ENCODE measurements at places on chromosomes 12 and 14. TPM values are rescaled to one million over a fixed set of nuclear protein-coding genes. Genes with fewer than 3 reads are reported as not detected.

INSM2 gene
- total RNA-seq = not detected

TCL1B gene
- not detected for total RNA-seq

AKAP3 gene
- total RNA-seq = 3.3 TPM

MMP17 gene
- total RNA-seq = 4.6 TPM

SIX1 gene
- total RNA-seq = 5.1 TPM

SLCO1B1 gene
- total RNA-seq = not detected

MYRFL gene
- not detected for total RNA-seq

MYL2 gene
- 0.81 TPM for total RNA-seq

LMO3 gene
- total RNA-seq = 49.5 TPM

RNF10 gene
- 98.0 TPM for total RNA-seq

DNA sequence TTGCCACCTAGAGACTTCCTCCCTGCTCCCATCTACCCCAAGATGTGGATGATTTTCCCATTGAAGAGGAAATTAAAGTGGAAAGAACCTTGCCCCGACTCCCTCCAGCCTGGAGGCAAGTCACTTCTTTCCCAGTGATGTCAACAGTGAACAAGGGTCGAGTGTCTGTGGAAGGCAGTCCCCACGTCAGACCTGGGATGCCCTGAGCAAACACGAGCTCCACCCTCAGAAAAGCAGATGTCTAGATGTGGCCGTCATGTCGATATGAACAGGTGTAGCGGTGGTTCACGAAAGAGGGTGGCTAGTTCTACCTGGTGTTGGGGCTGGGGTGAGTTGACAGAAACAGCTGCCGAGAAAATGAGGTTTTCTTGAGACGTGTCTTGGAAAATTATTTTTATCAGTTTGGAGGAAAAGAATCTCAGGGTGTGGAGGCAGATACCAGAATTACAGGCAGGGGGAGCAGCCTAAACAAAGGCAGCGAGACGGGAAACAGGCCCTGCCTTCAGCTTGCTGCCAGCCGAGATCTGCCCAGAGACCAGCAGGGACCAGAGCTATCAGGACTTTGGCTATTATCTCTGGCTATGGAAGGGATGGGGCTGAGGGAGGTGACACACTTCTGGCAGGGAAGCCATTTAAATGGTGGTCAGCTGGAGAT, 25.9 kb downstream of the SYNDIG1L start:
- no peak for DNase-seq

DNA sequence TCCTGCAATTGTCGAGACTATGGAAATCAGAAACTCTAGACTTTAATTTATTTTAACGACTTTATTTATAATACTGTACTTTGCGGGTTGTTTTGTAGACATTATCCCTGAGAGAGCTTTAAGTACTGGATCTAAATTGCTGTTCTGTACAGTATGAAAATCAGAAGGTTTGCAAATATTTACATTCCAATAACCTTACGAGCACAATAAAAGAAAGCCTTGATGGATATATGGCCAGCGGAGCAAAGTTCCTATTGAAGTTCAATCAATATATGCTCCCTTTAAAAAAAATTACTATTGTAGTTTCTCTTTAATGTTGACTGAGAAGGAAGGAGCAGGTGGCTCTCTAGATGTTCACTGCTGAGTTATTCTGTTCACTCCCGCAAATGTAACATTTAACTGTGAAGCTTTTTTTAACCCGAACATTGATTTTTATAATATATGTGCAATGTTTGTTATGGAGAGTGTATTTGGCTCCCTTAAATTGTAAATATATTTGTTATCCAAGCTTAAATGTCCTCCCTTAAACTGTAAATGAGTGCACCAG, 235.3 kb downstream of the PLCZ1 start:
- DNase-seq = no peak

DNA sequence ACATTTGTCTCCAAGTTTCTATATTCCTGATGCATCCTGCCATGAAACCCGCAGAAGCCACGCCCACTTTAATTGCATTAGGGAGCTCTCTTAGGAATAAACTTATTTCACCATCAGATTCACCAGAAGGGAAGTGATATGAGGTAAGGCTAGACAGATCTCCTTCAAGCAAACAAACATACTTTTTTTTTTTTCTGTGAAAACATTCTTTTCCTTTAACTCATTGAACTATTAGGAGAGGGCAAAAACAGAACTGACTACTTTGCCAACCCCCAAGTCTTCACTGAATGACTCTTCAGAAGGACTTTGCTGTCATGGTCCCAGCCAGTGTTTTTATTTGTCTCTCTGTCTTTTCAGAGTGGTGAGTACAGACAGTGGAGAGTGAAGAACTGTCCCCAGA, 48.4 kb downstream of the GTF2A1 start:
- no peak for DNase-seq

GRCh38 chr14:34231626-34232025, 230.4 kb downstream of the SPTSSA start:
- DNase-seq = no peak

DNA sequence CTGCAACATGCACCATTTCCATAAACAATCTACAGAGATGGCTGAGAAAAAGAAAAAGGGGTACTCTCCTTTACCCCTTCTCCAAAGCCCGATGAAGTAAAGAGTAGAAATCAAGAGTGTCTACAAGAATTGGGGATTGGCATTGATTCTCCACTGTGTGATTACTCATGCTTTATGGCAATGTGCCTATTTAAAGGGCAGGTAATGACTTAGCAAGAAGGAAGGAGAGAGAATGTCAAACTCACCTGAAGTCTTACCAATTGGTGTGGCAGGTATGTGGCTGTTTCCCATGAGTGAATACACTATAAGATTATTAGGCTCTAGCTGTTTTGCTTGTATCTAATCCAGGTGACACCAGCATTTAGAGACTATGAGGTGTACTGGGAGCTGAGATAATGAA, 275.3 kb downstream of the CCER1 start:
- no peak for DNase-seq

DNA sequence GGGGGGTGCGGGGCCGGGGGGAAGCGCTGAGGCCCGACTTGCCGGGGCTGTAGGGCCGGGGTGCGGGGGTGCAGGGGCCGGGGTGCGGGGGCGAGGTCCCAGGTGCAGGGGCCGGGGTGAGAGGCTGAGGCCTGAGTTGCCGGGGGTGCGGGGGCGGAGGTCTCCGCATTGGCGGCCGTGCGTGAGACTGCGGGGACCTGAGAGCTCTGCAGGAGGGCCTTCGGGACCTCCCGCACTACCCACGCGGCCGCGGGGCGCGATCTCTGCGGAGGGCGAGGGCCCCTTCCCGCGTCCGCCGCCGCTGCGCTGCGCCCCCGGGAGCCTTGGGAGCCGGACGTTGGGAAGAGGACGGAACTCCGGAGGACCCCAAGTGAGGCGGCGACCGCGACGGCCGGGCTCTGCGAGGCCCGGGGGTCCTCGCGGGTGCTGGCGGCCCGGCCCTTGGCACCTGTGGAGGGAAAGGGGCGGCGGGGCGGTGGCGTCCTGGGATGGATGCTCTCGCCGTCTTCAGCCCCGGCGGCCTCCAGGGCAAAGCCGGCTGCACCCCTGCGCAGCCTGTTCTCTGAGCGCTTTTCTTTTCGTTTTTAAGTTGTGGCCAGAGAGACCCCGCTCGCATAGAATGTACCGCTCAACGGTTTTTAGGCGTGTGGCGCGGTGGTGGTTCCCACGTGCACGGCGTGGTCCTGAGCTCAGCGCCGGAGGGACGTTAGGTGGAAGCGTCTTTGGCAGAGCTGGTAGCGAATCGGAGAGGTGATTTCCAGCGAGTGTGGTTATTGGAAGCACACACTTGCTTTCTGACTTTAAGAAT, 1.3 kb downstream of the PIWIL1 start:
- DNase-seq = no peak

- DNase-seq = no peak
Measured at GRCh38 chr12:104852896-104853295, 105.2 kb downstream of the SLC41A2 start.

DNA sequence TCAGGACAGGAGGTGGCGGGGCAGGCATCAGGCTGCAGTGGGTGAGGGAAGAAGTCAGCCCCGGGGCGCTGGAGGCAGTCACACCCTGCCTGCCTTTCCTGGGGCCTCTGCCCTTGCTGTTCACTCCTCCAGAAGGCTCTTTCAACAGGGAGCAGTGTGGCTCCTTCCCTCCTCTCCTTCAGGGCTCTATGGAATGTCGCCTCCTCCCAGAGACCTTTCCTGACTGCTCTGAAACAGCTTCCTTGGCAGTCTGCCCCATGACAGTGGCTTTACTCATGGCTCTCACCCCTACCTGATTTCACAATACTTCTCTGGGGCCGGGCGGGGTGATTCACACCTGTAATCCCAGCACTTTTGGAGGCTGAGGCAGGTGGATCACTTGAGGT, 7.1 kb downstream of the RHOF start:
- DNase-seq = no peak

DNA sequence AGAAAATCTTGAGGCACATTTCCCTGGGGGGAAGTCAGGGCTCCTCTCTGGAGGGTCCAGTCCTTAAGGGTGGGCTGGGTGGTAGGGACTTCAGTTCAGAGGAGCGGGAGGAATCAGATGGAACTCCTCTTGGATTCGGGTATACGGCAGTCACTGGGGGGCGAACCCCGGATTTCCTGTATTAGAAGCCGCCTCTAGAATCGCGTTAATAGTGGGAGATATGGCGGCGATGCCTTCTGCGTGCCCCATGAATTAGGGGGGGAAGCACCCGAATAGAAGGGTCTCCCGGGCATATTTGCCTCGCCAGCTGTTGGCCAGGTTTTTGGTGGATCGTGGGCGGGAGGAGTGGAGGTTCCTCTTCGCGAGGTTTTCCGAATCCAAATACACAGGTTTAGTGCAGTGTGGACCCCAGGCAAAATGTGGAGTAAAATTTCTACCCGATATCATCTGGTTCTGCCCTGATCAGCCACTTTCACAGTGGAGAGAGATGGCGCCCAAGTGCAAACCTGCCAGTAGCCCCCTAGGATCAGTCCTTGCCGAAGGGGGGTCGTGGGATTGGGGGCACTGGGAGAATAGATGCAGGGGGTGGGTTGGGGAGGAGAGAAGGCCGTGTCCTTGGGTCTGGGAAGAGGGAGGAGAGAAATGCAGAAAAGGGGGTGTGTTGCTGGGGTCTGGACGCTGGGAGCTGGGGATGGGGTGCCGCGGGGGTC, 628 bp downstream of the MEG3 start:
- DNase-seq = no peak

- DNase-seq = no peak
Measured at GRCh38 chr12:71945121-71945520, 6.5 kb downstream of the TPH2 start.

- no peak for DNase-seq
Measured at GRCh38 chr12:115313929-115314328, 630.0 kb upstream of the TBX3 start.

DNA sequence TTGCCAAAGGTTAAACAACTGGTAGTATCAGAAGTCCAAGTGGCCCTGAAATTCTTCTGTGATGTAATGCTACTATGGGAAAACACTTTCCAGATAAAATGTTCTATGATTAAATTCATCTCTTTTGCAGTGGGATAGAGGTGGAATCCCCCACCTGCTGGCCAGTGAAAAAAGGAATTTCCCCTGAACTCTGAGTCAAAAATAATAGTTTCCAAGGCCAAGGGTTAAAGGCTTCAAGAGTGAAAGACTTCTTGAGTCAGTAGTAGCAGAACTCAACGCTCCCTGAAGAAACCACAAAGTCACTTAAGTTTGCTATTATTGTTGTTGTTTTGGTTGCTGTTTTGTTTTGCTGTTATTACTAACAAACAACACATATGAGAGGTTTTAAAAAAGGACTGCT, 330.8 kb downstream of the SOX5 start:
- no peak for DNase-seq

DNA sequence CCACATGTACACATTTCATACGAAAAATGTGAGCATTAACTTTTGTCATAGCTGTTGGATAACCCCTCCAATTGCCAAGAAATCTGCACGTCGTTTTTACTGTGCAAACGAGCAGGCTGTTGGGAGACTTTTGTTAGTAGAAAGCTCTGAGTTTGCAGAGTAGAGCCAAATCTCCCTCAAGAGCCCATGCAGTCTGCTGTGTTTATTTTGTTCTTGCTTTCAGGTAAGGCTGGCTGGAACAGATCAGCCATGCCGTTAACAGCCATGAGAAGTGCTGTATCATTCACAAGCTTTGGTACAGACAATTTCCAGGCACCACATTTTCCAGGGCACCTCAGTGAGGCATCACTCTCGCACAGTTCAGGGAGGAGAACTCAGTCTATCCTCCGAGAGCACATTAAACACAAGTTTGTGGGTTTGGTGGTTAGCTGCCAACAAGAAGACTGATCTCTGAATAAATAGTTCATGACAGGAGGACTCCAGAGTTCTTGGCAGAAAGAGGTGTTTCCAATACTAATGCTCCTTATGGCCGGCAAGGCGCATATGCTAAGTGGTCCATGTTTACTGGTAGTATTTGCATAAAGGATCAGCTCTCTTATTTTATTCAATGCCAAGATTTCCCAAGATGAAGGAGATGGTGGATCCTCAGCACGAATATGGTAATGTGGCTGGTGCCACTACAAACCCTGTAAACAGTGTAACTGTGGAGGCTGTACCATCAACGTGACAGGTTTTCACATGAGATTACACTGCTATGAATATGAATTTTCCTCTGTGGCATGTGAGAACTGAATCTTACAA, 30.3 kb upstream of the PELI2 start:
- no peak for DNase-seq

- DNase-seq = no peak
Measured at GRCh38 chr12:125983784-125984500, 918.7 kb downstream of the AACS start.

DNA sequence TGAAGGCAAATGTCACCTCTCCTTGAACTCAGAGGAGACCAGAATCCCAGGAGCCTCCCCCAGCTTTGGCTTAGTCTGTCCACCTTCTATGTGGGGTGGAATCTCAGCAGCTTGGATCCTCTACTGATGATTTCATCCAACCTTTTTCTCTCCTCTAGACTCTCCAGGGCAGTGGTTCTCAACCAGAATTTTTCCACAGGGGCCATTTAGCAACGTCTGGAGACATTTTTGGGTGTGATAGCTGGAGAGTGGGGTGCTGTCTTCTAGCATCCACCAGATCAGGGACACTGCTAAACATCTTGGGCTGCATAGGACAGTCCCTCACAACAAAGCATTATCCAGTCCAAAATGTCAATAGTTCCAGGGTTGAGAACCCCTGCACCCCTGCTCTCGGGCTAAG, 4.4 kb upstream of the DDX23 start:
- no peak for DNase-seq

DNA sequence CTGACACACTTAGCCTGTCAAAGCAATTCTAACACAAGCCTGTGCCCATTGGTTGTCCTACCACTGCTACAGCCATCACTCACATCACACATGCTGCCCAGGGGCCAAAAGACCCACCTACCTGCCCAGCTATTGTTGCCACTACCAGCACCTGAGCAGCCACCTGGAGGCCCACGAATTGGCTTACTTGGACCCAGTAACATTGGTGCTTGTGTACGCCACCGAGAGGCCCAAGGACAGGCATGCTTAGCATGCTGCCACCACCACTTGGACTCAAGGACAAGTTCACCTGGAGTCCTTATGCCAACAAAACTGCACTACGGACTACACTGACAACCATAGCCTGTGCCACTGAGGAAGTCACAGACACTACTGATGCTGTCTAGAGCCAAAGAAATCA, 221.1 kb downstream of the SLC38A4 start:
- no peak for DNase-seq

All from thoracic aorta (tissue), 2 donors.